LHCN-M2 (cell line): ENCODE measurements at places on chromosomes 3 and 15. TPM values are rescaled to one million over a fixed set of nuclear protein-coding genes. Genes with fewer than 3 reads are reported as not detected.

DNA sequence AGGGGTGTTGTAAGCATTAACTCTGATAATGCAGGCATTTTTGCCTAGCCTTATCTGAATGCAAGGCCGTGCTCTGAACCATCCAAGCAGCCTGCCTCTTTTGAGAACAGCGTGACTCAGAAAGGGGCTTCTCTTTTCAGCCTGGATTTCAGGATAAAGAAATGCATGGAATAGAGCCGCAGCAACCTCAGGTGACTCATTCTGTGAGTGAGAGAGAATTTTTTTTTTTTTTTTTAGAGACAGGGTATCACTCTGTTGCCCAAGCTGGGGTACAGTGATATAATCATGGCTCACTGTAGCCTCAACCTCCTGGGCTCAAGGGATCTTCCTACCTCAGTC, 20.6 kb upstream of the PDE8A start:
- peak; percentile 80 for DNase-seq

Gene EPHB1
- total RNA-seq = 0.57 and 0.77 TPM in 2 replicates

DNA sequence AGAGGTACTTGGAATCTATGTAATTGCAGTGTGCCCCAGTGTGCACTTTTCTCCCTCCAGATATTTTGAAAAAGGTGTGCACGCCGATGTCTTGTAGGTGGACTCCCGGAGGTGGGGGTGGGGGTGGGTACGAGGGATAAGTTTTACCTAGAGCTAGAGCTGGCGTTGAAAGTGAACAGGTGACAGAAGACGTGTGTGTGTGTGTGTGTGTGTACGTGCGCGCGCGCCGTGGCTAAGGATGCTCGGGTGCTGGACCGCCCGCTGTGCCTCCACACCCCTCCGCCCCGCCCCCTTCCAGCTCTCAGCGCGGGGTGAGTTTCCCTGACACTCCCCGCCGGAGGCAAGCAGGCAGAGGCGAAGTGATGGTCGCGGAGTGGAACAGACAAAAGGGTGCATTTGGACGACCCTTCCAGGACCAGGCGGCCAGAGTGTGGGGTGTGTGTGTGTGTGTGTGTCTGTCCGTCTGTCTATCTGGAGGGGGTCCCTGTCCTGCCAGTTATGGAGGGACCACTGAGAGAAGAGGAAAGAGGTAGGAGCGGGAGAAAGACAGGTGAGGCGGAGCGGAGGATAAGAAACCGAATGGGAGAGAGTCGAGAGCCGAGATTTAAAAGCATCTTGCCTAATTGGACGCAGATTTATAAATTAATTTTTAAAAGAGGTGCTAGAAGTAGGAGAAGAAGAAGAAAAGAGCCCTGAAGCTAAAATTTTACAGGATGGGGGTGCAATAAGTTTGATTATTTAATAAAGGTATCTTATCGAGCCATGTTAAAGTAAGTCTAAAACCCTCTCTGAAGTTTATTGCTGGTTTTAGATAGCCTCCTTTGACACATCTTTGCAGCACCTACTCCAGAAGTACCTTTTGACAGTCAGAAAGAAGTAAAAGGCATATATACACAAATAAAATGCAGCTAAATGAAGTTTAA, 335.8 kb upstream of the THRB start:
- DNase-seq = no peak

Gene GHSR
- not detected in 2 replicates for total RNA-seq

DNA sequence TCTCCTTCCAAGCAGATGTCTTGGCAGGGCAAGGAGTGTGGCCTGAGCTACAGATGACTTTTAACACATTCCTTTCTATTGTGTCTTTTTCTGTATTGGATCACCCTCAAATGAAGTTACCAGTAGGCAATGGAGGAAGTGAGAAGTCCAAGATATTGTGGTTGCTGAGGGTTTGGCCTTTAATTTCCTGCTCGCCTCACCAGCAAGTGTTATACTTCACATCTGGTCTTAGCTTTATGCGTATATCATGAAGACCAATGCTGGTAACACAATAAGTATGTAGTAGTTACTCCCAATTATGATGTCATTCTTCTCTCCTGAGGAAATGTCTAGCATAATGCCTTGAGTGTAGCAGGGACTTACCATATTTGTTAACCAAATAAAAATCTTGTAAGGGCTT, 179.9 kb downstream of the ZIC1 start:
- peak; percentile 25 for DNase-seq

GRCh38 chr3:194087995-194088855, 47.7 kb upstream of the HES1 start:
- DNase-seq = no peak

- no peak for DNase-seq
Measured at GRCh38 chr3:100465892-100466777, 26.3 kb upstream of the TMEM45A start.

GRCh38 chr3:57968501-57968900, 39.7 kb upstream of the FLNB start:
- DNase-seq = no peak

GRCh38 chr3:42772670-42773408, at the start of gene CCDC13:
Gene CCDC13 (minus strand): TSS chr3:42773253. CDS start chr3:42758345, 14,908 bp downstream.
- peak; percentile 89 for DNase-seq

Gene TMEM212
- not detected in 2 replicates for total RNA-seq

DNA sequence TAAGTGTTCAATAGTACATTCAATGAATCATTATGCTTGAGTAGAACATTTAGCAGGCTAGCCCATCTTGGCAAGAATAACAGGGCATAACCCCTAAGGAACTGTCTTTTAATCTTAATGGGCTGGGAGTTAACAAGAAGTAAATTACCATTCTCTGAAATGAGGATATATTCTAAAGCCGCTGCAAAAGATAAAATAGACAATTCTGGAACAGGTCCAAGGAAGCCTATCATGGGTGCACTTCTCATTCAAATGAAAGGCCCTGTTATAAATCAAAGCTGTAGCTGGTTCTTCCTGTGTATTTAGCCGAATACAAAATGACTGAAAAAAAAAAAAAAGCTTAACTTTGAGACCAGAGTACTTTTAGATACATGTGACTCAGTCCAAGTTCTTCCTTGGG, 15.6 kb downstream of the MTHFS start:
- DNase-seq = no peak

Gene TIPIN
- 19.6 and 23.2 TPM in 2 replicates for total RNA-seq

- DNase-seq = peak; percentile 21
Measured at GRCh38 chr3:146974001-146974400, 368.9 kb upstream of the PLSCR5 start.

Gene PLSCR5
- total RNA-seq = not detected in 2 replicates

Gene FAM81A
- total RNA-seq = under 0.01 and 0.06 TPM in 2 replicates

- DNase-seq = peak; percentile 82
Measured at GRCh38 chr15:88126695-88127431, 129.7 kb downstream of the NTRK3 start.

Gene CPA3
- 1.3 and 1.9 TPM in 2 replicates for total RNA-seq

Gene RARRES1
- total RNA-seq = 0.26 and 0.34 TPM in 2 replicates

Gene PRSS50
- not detected in 2 replicates for total RNA-seq

DNA sequence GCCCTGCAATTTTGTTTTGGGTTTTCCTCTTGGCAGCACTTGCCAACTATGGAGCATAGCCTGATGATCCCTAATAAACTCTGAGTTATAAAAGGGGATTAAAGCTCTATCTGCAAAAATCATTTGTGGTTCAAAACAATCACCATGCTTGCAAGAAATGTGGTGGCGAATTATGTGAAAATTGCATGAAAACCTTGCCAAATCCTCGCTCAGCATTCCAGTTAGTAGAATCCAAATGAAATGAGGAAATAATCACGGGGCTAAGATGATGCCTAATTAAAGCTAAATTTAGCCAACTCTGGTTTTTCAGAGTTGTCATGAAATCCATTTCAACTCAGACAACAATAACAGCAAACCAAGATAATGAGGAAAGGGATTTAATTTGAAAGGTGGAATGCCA, 73.0 kb upstream of the PROK2 start:
- DNase-seq = no peak

DNA sequence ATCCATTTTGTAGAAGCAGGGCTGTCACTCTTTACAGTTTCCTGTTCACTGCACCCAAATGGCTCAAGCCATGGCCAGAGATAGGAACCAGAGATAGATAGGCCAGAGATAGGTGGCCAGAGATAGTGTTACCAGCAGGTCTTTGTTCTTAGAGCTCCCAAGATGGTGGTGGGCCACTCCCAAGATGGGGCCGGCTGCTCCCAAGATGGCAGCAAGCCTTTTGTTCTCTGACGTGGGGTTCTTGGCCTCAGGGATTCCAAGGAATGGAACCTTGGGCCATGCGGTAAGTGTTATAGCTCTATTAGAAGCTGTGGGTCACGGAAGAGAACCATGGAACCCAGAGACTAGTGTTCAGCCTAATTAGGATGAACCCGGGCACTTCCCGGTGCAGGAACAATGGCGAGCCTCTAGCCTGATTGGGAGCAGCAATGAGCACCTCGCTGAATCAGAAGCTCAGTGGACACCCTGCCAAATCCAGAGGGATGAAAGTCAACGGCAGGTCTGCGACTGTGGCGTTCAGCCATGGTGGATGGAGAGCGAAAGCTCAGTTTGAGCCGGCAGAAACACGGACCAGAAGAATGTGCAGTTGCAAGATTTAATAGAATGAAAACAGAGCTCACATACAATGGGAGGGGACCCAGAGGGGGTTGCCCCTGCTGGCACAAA, 45.0 kb upstream of the CD96 start:
- no peak for DNase-seq

Gene GRIP2
- total RNA-seq = not detected in 2 replicates

- DNase-seq = no peak
Measured at GRCh38 chr3:184259878-184260723, 1.3 kb downstream of the CAMK2N2 start.

DNA sequence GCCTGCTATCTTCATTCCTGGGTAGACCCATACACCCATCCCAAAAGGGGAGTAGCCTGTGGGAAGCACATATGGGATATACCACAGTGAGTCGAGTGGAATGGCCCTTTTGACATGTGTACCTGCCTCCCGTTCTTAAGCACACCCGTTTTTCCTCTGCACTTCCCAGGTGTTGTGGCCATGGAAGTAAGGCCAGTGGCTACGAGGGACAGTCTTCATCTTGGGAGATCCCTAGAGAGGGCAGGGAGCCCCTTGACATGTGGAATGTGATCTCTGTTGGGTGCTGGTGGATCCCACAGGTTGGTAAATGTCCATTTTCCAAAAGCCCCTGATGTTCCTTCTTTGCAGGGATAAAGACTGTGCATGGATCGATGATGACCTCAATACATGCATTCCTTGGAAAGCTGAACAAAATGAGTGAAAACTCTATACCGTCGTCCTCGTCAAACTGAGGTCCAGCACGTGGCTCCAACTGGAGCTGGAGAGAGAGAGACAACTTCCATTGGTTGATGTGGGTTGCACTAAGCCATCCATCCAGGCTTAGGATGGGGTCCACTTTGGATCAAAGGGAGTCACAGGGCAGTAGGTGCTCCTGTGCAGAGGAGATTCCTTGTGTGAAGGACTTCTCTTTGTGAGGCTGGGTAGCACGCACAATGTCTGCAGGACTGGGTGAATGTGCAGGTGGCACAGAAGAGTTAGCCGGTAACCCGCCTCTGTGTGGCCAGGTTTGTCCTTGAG, 136.8 kb downstream of the SNRPN start:
- DNase-seq = no peak

Gene CFAP20DC
- total RNA-seq = 5.1 and 8.2 TPM in 2 replicates

GRCh38 chr15:28786521-28786920, 61.9 kb downstream of the GOLGA6L7 start:
- no peak for DNase-seq

DNA sequence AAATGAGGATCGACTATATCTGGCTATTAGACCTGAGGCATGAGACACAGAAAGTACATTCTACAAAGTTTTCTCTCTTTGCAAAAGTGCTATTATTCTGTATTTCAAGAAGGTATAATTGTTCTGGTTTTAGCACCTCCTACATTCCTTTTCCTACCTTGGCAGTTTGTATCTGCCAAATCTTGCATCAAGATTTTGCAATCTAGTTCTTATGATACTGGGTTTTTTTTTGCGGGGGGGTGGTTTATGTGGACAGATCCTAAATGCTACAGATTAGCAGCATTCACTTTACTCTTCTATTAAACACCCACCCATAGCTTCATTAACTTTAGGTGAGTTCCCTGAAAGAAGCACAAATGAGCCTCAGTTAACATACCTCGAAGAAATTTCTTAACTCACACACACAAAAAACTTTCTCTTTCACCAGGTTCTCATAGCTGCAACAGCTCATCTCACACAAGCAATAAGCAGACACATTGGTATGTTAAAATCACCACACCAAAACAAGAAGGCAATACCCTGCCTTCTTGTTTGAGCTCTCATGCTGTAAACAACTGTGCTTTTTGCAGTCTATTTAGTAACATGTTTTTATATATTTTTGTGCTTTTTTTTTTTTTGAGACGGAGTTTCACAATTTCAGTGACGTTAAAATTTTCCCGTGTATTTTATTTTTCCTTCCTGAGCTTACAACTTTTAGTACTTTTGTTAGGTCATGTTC, 73.0 kb upstream of the VGLL4 start:
- no peak for DNase-seq

GRCh38 chr15:27234593-27234992, 263.6 kb downstream of the GABRG3 start:
- DNase-seq = no peak

Gene LRTM1
- total RNA-seq = not detected in 2 replicates

DNA sequence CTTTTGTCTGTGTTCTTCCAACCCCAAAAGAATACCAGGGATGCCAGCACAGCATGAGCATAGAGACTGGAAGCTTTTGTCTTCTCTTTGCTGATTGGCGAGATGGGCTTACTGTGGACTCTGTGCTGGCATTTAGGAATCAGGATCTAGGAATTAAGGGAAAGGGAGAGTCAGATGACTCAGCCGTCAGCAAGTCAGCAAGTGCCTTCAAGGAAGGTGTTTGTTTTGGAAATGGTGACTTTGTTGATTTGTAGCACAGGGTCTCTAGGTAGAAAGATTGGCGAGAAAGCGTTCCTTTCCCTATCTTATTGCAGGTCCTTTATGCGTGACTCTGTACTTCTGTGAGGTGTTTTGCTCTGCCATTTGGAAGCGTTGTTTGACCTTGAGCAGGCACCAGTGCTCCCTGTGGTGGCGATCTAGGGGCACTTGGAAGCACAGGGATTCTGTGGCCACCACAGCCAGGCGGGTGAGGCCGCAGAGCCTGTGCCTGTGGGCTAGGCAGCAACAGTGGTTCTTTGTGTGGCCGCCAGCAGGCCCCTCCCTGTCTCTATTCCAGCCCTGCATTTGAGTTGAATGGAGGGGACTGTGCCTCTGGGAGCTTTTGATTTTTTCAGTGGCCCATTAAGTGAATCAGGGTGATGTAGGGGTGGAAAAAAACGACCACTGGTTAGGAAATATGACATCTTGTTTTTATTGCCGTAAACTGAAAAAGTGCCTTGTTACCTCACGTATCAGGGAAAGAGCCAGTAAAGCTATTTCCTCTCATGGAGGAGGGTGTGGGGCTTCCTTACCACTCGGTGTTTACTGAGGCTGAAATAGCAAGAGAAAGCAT, 19.0 kb downstream of the FAN1 start:
- peak; percentile 76 for DNase-seq

GRCh38 chr3:126749547-126749875, 45.5 kb downstream of the CHCHD6 start:
- DNase-seq = no peak
